Frontal cortex (tissue), 4 donors: ENCODE measurements at places on chromosomes 3 and 15. TPM values are rescaled to one million over a fixed set of nuclear protein-coding genes. Genes with fewer than 3 reads are reported as not detected.

The ANKUB1 gene
- 0.41 TPM for total RNA-seq

The EFCC1 gene
- 0.41 TPM for total RNA-seq

The TMEM207 gene
- total RNA-seq: not detected

The WDR93 gene
- 0.41 TPM for total RNA-seq

The YEATS2 gene
- total RNA-seq: 56.7 TPM

The HEXA gene
- total RNA-seq: 30.6 TPM

DNA sequence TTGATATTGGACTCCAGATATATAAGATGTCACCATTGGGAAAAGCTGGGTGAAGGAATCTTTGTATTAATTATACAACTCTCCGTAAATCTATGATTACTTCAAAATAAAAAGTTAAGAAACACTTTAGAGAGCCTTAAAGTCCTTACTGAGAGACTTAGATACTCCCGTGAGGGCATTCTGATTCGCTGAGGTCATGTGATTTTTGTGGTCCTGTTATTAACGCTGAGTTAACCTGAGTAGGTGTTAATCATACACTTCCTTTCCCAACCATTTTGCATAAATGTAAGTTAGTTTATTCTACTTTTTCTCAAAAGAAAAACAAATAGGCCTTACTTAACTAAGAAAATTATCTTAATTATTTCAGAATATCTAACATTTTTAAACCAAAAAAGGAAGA, 67.1 kb upstream of the LMOD3 start:
- no peak for DNase-seq

GRCh38 chr15:90300988-90301706, 35.7 kb downstream of the NGRN start:
- DNase-seq: peak; percentile 33

DNA sequence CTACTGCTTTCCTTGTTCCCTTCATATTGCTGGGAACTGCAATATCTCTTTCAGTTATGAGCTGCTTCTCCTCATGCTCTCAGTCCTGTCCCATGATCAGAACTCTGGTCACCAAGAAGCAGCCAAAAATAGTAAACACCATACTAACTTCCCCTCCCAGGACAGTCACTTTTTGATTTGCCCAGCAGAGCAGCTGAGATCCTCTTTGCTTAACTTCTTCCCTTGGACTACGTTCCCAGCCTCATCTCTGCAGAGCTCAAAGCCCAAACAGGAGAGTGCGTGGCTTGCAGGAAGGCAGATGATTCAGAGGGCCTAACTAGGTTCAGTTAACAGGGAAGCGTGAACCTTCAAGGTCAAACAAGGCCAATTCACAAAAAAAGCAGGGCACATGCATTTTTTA, 153.2 kb downstream of the CTNNB1 start:
- DNase-seq: no peak

GRCh38 chr3:126216416-126216815, 36.0 kb upstream of the ALDH1L1 start:
- DNase-seq: no peak

- no peak for DNase-seq
Observed at GRCh38 chr3:44348993-44349392, 10.4 kb downstream of the TCAIM start.

DNA sequence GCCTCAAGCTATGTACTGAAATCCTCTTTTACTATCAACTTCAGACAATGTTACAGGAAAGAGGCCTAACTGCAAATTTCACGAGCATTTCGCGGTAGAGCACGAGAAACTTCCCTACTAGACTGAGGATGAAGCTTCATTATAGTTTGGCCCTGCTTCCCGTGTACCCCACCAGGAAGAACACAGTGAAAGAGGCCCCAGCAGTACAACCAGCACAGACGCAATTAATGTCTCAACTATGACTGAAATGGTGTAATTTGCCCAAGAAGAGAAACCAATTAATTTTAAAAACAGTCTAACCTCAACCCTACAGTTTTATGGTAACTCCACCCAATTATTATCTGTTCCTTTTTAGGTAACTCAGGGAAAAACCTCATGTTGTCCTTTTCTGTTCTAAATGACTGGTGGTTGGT, 12.1 kb downstream of the CHSY1 start:
- no peak for DNase-seq

- DNase-seq: no peak
Observed at GRCh38 chr3:136070953-136071949, 105.7 kb downstream of the PPP2R3A start.

- no peak for DNase-seq
Observed at GRCh38 chr3:184637705-184638104, 74.2 kb downstream of the MAGEF1 start.

- peak; percentile 34 for DNase-seq
Observed at GRCh38 chr3:114362815-114363214, 69.0 kb downstream of the TIGIT start.

DNA sequence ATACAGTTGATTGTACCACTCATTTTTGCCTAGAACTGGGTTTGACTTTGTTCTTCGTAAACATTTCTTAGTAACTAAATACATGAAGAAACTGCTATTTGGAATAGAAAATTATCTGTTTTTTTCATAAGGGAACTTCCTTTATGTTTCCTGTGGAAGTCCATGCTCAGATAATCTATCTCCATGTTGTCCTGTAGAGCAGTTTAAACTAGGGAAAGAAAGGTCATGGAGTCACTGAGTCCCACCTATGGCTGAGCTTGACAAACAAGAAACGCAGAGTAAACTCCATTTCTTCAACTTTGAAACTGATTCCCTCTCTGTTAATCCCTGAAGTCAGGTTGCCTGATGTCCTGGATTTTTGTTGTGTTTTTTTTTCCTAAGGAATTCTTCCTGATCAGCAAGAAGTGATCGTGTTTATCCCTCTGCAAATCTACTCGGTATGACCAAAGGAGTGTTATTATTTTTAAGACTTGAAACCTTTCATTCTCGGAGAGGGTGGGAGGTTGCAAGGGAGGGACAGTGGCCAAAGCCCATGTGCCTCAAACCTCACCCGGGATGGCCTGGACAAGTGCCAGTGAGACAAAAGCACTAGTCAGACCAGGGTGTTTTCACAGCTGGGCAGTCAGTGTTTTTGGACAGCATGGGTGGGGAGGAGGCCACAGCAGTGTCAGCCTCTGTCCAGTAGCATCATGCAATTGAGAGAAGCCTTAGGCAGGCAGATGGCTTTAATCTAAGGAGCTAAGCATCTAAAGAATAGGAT, 129.8 kb upstream of the PHLDB2 start:
- DNase-seq: no peak

DNA sequence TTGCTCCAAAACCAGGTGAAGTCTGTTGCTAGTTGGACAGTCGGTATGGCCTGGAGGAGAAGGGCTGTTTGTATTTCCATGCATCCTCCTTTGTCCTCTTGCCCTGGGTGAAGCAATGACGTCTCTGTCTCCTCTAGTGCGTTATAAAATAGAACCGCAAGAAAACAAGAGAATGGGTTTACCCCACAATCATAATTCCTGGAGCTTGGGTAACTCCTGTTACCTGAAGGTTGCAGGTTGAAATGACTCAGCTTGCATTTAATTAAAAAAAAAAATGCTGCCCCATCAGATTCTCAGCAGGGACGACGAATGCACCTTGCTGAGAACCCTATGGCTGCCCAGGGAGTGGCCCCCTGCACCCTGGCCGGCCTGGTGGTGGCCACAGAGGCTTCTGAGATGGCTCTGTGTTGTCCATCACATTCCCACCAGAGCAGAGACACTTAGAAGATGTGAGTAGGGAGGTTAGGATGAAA, 228.2 kb upstream of the BHLHE40 start:
- no peak for DNase-seq

DNA sequence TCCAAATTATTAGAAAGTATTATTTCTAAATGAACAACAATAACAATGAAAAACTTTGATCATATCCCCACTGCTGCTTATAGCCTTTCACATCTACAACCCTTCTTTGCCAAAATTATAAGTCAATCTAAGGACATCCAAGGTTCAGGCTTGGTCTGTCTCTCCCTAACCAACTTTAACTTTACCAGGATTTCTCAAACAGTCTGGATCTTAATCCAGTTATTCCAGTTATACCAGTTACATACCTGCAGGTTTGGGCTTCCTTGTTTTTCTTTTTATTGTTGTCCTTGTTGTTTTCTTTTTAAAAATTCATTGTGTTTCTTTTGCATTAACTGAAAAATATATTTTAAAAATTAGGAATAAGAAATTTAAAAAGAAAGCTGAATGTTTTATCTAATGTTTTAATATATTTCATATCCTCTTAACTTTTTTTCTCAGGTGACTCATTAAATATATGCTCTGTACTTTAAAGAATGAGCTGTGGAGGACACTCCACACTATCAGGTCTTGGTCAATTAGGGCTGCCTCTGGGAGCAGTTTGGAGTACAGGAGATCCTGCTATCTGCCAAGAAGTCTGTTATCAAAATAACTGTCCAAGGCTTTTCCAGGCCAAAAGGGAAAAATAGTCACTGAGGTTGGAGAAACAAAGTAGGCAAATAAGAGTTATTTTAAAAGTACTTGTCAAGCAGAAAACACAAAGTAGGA, 421.4 kb downstream of the EPHA6 start:
- no peak for DNase-seq

- DNase-seq: peak; percentile 15
Observed at GRCh38 chr3:2921903-2922302, 188.3 kb downstream of the IL5RA start.

GRCh38 chr3:123503203-123503602, 54.3 kb upstream of the ADCY5 start:
- no peak for DNase-seq

DNA sequence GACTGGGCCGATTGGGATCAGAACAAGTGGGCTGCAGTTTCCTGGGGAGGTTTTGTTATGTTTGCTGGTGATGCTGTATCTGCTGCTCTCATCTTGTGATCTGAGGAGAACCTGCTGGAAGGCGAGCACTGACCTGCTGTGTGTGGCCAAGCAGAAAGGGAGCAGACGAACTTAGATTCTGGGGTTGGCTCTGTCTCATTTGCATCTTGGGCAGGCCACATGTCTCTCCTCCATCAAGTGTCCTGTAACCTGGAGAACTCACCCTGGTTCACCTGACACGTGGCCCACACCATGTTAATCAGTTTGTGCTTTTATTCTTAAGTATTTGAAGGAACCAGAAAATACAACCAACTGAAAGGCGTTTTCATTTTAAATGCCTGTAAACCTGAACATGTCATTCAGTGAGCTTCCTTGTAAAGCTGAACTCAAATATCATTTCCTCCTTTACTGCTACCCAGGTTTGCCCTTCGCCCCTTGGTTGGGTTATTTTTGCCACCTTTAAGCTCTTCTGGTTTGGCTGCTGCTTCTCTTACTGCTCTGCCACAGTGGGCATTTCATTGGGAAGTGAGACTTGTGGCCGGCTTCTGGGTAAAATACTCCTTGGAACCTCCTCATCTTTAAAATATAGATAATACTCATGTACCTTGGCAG, 33.5 kb upstream of the TRAK1 start:
- no peak for DNase-seq

DNA sequence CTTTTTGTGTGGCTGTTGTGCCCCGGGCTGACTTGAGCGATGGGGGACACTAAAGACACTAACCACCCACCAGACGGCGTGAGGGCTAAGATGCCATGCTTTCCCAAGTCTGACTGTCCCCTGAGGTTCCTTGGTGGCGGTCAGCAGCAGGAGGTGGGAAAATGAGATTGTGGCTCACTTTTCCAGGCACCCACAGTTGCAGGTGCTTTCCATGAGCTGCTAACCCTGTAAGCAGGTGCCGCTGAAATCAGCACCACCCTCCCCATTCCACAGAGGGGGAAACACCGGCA, 17.7 kb downstream of the PRR23E start:
- no peak for DNase-seq

DNA sequence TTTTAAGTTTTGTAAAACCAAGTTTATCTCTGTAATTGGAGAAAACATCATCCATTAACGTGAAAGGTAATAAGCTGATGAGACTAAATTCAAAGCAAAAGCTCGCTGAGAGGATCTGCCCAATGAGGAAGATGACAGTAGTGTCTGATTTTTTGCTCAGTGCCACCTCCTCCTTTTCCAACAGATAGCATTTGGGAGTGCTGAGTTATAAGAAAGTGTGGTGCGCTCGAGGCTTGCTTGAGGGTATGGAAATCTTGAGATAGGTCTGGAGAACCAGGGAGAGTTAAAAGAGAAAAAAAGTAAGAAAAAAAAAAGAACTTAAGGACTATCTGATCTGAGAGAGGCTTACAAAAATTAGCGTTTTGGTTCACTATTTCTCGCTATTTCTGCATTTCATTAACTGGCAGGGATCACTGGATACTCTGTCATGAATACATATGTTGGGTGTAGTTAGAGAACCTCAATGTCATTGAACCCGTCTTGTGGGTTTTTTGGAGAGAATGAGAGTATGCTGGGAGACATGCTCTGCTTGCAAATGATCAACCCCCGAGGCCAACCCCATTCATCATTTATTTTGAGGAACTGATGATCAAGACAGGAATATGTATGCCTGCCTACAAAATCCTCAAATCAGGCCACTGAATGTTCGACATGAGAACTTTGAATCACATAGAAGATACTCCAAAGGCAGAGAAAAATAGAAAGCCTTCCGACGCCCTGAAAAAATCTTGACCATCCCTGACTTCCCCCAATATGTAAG, 973 bp upstream of the USP13 start:
- DNase-seq: no peak
